ENCODE measurements at places on chromosomes 1 and 21.

DNA sequence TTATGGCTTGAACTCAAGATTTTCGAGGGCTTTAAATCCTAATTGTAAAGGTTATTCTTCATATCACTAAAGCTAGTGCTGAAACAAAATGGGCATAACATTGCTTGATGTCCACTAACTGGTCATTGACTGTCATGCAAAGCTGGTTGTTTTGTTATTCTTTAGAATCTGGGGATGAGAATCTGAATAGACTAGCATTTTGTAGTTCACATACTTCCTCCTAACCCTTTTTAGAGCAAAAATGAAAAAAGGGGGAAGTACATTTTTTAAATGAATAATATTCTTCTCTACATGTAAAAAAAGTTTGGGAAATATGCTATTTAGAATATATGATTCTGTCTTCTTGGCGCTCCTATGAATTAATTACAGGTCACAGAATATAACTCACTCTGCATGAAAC, 72.2 kb upstream of the HMCN1 start:
- DNase-seq: no peak

DNA sequence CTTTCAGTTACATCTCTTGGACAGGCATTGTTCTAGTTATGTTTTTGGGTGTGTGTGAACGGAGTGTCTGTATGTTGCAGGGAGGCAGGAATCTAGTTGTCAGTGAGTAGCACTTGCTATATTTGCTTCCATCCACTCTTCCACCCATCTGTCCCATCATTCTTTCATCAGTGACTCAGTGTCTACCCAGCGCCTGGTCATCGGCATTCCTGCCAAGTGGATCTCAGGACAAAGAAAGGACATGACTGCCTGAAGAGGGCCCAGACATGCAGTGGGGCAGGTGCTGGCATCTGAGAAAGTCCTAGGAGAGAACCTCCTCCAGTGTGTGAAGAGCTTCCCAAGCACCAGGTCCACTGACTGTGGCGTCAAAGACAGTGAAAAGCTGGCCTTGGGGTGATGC, 27.3 kb upstream of the MAGOH start:
- DNase-seq: no peak

DNA sequence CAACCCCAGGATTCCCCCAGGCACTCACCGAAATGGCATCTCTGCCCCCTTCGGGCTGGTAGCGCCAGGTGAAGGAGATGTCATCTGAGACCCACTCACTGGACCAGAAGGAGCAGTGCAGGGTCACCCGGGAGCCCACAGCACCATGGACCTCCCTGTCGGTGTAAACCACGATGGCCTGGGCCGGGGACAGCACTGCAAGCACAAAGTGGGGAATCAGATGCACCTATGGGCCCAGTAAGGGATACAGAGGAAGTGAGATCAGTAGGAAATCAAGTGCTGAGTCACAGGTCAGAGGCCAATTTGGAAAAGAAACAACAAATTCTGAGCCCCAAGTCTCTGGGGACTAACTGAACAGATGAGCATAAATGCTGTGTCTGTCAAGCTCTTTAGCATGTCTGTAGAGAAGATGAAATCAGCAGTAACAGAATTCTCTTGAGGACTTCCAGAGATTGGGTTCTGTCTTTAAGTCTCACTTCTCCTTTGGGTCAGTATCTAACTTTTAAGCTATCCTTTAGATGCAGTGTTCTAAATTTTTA, 2.5 kb downstream of the MPZ start:
- DNase-seq: no peak

GRCh38 chr1:69888657-69889056, 316.7 kb downstream of the LRRC40 start:
- no peak for DNase-seq

DNA sequence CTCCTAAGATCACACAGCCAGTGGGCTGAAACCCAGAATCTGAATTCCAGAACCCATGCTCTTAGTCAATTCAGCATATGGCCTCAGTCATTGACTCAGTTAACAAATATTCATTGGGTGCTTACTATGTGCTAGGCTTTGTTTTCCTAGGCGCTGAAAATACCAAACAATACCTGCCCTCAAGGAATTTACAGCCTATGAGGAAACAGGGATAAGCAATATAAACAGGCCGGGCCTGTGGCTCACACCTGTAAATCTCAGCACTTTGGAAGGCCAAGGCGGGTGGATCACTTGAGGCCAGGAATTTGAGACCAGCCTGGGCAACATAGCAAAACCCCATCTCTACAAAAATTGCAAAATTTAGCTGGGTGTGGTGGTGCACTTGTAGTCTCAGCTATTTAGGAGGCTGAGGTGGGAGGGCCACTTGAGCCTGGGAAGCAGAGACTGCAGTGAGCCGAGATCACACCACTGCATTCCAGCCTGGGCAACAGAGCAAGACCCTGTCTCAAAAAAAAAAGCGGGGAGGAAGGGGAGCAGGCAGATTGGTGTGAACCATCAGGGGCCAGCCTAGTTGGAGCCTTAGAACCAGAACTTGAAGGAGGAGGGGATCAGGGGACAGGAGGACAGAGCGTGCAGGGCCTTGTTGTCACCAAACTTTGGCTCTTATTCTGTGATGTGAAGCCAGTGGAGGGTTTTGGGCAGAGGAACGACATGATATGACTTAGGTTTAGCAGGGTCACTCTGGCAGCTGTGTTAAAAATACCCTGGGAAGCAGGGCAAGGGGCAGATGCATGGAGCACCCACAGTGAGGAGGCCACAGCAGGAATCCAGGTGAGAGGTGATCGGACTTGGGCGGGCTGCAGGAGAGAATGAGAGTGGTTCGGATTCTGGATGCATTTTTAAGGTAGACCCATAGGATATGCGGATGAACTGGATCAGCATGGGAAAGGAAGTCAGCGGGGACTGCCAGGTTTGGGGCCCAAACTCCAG, 5.8 kb downstream of the TINAGL1 start:
- no peak for DNase-seq

- no peak for DNase-seq
Observed at GRCh38 chr1:165903672-165904071, 76.3 kb downstream of the UCK2 start.

DNA sequence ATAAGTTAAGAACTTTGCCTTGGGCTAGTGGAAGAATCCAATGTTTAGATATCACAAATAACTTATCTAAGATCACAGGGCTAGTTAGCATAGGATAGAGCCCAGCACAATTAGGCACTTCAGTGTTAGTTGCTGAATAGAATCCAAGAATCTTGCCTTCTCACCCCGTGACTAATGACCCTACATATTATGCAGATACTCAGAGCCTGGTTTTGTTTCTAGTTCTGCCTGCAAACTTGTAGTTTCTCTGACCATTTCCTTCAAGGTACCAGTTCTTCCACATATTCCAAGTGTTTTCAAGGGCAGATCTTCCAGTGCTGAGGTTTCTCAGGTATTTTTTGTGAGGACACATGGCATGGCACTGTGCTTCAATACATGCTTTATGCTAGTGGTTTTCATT, 239.3 kb downstream of the KCNK2 start:
- DNase-seq: no peak

GRCh38 chr1:6163973-6164617, 16.0 kb downstream of the CHD5 start:
- DNase-seq: no peak

DNA sequence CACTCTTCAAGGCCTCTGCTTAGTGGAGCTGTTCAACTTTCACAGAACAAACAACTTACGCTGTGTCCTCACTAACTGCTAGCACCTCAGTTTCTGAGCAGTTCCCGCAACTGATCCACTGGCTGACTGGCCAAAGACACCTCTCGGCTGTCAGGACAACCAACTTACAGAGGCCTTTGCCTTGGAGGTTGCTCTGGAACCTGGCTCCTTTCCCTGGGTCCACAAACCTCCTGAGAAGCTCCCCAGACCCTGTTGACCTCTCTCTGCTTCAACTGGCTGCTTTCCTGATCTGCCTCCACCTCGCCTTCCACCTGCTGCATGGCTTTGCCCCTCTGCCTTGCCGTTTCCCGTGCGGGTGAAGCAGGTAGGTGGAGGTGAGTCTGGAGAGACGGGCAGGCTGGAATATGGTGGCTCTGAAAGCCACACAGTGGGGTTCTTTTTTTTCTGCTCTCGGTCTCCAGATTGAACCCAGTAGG, 13.0 kb downstream of the BTBD19 start:
- DNase-seq: no peak

GRCh38 chr1:68217060-68217554, 15.2 kb downstream of the WLS start:
- DNase-seq: no peak

GRCh38 chr1:97168056-97168455, 446.5 kb downstream of the PTBP2 start:
- DNase-seq: no peak

- no peak for DNase-seq
Observed at GRCh38 chr1:195941314-195941713, 666.9 kb downstream of the KCNT2 start.

DNA sequence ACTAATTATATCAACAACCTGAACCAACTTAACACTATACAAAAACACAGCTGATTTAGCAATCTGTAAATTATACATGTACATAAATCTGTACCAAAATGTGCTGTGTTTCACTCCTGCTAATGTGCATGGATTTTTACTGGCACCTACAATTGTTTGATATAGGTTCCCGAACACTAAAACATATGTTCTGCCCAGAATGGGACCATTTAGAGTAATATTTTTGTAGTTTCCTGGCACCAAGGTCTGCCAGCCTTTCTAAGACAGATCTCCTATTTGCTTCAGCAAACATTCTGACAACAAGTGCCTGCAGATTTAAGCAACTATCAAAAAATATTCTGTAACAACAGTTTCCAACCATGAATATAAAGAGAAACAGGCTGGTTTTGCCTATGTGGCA, 4.2 kb downstream of the KCNH1 start:
- no peak for DNase-seq

- DNase-seq: no peak
Observed at GRCh38 chr21:37829447-37829846, 86.8 kb downstream of the KCNJ6 start.

- no peak for DNase-seq
Observed at GRCh38 chr1:173917635-173918493, 737 bp upstream of the SERPINC1 start.

DNA sequence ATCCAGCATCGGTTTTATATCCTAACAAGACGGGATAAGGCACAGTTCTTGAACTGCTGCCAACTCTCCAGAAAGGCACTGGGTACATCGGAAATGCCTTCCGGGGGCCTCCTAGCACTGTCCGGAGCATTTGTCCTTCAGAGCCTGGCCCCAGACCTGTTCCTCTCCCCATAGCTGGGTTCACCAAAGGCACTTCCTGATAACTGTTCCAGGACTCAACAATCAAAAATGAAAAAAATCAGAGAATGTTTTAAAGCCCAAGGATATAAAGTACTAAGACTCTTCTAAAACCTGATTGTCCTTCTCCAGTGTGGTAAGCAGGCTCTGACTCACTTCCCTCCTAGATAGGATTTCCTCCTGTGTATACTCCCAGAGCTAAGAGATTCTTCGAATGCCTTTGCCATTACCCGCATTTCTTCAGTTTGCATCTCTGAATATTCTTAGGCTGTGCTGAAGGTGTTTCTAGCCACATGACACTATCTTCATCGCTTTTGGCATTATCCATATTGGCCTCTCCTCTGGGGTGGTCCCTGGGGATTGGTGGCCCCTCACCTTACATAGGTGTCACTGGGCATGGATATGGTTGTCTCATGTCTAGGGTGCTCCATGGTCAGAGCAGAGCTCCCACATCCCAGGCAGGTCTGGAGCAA, 112.9 kb downstream of the ZBTB18 start:
- DNase-seq: no peak

DNA sequence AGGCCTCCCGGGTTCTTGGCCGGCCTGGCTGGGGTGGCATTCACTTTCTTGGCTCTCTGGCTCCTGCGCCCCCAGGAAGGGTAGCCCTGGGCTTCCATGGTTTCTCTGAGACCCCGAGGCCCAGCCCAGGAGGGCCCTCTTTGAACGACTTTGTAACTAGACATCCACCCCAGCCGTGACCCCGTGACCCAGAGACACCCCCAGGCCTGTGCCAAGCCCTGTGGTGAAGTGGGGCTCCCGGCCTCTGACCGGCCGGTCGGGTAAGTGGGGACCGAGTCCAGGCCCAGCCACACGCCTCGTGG, 64.0 kb downstream of the COL18A1 start:
- DNase-seq: no peak

- DNase-seq: no peak
Observed at GRCh38 chr1:93347334-93347899, 1.7 kb downstream of the DR1 start.

- DNase-seq: no peak
Observed at GRCh38 chr1:30319765-30320580, 403.4 kb downstream of the MATN1 start.

DNA sequence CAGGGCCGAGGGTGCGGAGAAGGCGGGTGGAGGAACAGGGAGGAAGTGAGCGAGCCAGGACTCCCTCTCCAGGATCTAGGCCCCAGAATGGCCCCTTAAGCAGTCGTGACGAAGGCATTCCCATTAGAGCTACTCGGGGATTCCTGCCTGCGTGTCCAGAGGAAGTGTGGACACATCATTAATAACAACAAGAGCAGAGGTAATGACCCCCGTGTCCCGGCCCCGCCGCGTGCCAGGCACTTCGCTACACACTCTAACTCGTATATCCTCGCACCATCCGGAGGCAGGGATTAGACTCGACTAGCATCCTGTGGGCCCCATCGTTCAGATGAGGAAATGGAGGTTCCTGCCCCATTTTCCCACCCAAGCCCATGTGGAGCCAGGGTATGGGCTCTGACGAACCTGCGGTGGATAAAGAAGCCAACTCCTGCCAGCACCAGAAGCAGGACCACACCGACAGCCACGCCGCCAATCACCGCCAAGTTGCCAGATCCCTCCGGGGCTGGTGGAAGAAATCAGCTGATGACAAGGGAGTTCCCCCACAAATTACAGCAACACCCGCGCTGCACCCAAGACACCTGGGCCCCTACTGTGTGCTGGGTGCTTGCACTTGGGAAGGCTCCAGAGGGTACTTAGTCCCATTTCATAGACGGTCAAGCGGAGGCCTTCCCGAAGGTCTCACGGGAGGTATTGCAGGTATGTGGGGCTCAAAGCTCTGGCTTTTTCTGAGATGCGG, 21.6 kb downstream of the EPHA2 start:
- no peak for DNase-seq

DNA sequence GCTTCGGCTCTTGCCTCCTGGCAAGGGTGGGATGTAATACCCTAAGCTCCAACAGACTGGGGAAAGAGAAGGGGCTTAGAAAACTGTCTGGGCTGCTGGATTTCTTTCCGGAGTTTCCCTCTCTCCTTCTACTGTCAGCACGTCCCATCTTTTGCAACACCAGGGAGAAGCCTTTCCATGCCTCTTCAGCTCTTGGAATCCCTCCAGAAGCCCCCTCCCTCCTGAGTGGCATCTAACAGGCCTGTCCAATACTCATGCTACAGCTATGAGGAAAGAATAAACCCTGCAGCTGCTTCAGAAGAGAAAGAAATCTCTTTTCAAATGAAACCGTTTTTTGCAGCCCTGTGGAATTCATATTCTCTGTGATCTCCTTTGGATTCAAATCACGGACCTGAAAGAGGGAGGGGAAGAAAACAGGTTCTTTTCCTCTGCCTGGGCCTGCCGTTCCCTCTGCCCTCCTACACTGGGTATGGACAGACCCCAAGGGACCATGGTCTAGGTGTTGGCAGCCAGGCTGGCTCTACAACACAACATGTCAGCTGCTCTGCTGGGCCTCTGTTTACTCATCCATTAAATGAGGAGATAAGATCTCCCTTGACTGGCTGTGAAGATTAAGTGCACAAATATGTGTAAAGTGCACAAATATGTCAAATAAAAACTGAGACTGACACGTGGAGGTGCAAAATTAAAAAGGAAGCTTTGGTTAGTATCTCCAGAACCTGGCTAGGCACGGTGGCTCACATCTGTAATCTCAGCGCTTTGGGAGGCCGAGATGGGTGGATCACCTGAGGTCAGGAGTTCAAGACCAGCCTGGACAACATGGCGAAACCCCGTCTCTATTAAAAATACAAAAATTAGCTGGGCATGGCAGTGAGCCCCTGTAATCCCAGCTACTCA, 6.0 kb upstream of the CAPN2 start:
- no peak for DNase-seq

GRCh38 chr21:28975397-28975796, 17.3 kb downstream of the LTN1 start:
- DNase-seq: no peak

Measured in GM12892 (cell line).